Activated T-helper 17 cell treated with anti-CD3 and anti-CD28 coated beads, Interleukin-2, amount 50 U/mL, for 72 hours (primary cell): ENCODE measurements at places on chromosomes 4 and X.

DNA sequence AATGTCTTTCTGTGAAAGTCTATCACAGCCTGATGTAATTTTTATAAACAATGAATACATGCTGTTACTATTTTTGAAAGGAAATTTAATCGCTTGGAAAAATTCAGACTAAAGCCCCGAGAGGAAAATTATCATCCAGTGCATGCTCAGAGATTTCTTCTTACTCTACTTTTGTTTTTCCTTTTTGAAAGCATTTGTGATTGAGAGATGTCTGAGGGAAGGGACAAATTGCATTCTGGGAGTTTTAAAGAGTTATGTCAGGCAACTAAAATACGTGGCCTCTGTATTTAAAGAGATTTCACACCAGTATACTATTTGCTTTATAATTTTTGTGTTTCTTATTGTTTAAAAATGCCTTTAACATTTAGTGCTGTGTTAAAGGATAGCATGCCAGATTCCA is 1.4 kb upstream of the ZFX start:
- no peak for ATAC-seq

DNA sequence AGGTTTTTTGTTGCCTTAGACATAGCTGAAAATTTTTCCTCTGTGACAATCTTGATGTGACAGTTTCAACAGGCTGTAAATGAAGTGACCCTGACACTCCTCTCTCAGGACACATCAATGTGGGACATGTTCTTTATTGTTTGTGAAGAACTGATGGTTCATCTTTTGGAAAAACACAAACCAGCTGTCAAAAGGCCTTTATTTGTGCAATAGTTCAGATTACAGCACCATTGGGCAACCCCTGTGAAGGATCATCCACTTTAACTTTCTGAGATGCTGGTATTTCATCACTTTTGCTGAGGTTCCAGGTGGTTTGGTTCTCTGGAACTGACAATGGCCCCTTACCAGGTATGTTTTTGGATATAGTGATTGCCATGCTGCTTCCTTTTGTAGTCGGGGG is 40.3 kb downstream of the OSTC start:
- no peak for ATAC-seq

GRCh38 chr4:141675384-141675783 is 39.0 kb downstream of the IL15 start:
- ATAC-seq = no peak

DNA sequence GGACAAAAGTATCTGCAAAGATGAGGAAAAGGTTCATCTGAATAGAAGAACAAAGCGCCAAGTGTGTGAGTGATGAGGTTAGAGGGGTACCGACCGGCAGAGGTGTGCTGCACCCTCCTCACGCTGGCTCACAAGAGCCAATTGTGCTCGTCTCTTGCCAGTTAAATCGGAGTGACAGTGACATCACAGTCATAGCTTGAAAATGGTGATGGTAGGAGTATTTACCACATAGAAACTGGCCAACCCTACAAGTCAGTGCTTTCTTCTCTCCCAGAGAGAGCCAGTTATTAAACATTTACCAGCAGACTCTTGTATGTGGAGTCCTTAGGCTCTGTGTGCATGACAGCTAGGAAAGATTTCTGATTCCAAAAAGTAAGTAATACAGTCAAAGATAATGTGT is 32.4 kb downstream of the CLDN22 start:
- no peak for ATAC-seq

DNA sequence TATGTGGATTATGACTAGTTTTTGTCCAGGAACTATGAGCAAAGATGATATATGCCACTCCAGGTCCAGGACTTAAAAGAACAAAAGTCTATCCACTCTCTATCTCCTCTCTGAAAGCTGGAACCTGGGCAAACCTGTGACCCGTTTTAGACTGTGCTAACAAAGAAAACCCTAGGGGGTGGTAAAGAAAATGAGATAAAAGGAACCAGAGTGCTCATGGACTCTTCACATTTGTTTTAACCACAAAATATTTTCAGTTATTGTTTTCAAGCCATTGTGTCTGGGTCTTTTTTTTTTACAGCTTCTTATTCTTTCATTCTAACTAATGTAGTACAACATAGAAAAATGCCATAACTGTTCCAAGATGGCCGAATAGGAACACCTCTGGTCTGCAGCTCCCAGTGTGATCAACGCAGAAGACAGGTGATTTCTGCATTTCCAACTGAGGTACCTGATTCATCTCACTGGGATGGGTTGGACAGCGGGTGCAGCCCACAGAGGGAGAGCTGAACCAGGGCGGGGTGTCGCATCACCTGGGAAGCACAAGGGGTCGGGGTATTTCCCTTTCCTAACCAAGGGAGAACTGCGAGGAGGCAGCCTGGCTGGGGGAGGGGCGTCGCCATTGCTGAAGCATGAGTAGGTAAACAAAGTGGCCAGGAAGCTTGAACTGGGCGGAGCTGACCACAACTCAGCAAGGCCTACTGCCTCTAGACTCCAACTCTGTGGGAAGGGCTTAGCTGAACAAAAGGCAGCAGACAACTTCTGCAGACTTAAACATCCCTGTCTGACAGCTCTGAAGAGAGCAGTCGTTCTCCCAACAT is 45.1 kb downstream of the CHM start:
- no peak for ATAC-seq

DNA sequence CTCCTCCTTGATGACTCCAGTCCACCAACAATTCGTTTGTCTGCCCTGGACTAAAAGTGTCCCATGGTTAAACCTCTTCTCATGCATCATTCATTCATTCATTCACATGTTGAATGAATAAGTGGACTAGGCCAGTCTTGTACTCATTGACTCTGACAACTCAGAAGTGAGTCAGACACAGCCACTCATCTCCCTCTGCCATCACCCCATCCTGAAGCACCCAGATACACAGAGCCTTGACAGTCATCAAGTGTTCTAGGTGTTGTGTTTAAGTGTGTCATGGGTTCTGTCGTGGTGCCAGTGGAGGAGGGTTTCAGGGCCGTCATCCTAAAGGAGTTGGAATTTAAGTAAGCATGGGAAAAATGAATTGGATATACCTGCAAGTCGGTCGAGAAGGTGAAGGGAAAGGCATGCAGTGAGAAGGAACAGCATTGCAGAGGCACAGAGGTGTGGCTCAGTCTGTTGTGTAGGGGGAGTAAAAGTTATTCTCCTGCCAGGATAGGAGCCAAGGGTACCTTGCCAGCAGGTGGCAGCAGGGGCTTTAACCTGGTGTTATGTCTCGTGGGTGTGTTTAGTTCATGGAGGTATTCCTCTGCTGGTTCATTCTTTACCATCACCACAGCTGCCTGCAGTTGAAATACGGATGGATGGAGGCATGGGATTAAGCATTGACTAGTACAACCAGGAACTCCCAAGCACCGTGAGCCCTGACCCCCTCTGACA is 18.3 kb downstream of the MAGED2 start:
- peak; percentile 87 for ATAC-seq
